ENCODE measurements at places on chromosomes 7 and 10. TPM values are rescaled to one million over a fixed set of nuclear protein-coding genes. Genes with fewer than 3 reads are reported as not detected.
A peak's percentile ranks its signal among the peaks of the same experiment; 100 is the strongest.

DNA sequence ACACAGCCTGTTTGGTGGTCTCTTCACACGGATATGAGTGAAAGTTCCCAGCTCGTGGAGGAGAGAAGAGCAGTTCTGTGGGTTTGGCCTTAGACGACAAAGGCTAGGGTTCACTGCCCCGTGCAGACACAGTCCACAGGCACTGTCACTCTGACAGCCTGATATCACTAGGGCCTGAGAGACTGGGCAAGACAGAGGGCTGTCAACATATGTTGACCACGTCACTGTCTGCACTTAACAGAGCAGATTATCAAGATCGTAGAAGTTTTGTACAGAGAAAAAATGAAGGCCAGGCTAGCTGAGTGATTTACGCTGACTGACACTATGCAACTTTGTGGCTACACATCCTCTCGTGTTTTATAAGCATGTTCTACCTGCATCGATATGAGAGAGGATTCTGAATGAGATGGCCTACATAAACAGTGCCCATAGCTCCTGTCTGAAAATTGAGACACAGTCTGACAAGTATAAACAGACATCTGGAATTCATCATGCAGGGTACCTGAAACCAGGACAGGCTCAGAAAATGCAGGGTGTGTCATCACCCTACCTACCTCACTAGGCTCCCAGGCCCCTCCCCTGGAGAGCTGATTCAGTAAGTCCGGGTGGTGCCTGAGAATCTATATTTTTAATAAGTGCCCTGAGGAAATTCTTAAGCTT is 120.0 kb downstream of the SGMS1 start:
- no peak for DNase-seq

DNA sequence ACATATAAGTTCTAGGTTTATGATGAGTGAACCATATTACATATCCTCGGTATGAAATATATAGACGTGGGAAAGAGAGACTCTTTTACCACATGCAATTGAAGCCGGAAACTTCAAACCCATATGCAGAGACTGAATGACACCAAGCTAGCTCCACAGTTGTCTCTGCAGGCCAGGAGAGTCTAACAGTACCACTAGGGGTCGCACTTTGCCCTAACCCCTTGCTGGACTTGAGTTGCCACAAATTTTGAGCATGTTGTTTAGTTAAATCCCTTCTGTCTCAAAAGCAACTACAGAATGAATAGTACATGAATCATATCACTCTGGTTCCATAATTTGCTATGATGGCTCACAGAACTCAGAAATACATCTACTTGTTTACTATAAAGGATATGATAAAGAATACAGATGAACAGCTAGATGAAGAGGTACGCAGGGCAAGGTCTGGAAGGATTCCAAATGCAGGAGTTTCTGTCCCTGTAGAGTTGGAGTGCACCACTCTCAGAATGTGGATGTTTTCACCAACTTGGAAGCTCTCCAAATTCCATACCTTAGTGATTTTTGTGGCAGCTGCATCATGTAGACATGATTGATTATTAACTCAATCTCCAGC is 112.4 kb upstream of the YAE1 start:
- DNase-seq: peak; percentile 47

GRCh38 chr7:146116521-146117222 is at the start of gene CNTNAP2:
Gene CNTNAP2, plus strand, starts transcription at chr7:146116801. Its CDS starts 76 bp downstream, at chr7:146116877.
- no peak for DNase-seq

GRCh38 chr10:82394122-82394521 is 519.1 kb downstream of the NRG3 start:
- DNase-seq: no peak

- DNase-seq: no peak
Measured at GRCh38 chr7:22842383-22842941, 19.8 kb upstream of the TOMM7 start.

DNA sequence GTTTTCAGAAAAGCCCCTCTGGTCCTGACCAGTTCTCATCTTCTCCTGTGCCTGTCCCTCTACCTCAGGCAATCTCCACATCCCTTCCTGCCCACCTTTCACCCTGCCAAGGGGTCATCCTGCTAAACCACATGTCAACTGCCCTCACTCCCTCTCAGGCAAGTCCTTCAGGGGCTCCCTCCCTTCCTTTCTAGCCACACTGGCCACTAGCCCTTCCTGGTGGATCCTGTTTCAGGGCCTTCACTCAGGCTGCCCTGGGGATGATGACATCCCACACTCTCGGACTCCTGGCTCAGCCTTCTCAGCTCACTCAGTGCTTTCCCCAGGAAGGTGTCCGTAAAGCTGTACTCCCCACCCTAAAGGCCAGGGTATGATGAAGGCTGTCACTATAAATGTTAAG is 13.4 kb downstream of the STEAP1B start:
- DNase-seq: no peak

DNA sequence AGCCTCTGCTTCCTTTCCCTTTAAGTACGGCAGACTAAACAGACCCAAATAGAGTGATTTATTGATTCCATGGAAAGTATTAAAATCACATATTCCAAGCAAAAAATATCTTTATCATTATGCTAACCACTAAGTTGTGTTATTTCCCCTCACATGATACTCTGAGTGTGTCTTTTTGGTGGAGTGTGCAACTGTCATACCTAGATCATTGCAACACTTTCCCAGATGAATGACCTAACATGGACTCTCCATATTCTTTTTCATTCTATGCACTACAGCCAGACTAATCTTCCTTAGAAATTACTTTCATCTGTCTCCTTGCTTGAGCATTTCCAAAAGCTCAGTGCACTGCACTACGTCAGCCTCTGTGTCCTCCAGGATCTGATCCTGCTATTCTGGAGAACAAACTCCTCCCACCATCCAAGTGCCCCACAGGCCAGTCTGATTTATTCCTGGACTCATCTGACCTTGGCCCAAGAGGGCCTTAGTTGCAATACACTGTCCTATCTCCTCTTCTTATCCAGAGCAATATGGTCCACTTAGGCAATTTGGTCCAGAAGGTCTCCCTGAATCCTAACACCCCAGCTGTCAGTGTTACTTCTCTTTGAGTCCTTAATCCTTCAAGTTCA is 263.3 kb upstream of the KLF6 start:
- DNase-seq: no peak

DNA sequence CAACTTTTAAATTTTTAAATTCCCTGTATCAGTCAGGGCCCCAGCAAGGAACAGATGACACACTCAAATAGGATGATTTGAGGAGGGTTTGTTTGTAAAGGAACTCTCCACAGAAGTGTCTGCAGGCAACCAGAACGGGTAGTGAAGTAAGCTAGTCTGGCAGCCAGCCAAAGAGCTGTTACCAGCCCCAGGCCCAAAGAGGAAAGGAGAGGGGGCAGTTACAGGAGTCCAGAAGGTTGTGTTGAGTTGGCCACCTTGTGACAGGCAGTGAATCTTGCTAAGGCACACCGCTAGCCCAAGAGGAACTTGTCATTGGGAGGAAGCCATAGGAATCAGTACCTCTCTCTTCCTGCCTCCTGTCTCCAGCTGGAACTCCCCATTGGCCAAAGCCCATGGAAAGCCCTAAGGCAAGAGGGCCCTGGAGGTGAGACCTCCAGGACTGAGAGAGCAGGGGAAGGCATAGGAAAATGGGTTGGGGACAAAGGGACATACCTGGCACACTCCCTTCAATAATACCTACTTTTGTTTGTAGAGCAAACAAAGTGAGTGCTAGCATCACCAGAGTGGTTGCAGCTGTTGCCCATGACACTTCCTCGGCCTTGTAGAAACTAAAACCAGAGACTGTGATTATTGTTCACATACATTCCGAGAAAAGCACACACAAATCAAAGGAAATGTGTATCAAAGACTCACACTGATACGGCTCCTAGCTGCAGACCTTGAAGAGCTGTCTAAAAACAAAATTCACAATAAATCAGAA is 25.4 kb upstream of the GATAD1 start:
- no peak for DNase-seq

DNA sequence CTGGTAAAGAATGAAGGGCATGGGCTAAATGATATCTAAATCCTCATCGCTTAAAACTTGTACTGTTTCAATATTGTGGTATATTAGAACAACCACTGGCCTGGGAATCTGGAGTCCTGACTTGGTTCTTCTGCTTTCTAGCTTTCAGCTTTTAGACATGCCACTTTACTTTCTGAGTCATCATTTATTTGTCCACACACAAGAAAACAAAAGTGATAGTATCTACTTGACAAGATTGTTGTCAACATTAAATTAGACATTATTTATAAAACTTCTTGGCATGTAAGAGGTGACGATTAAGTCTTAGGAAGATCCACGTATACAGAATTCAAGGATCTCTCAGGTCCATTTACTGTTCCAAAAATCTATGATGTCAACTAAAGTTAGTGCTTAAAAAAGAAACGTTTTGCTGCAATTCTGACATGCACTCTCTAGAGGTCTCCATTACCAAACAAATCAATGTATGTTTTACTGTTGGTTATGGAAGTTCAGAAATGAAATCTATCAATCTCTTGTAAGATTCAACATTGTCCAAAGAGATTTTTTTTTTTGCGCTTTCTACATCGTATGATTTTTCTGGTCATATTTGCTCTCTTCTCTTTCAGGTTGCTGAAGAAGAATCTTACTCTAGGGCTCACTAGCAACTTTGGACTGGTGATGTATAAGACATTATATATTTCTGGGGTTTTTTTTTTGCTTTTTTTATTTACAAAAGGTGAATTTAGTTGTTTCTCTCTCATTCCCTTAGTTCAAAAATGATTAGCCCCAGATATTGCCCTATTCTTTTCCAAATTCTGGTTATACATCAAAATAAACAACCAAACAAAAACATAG is 53.6 kb upstream of the DYNC1I1 start:
- DNase-seq: no peak

GRCh38 chr7:155409980-155410379 is 47.9 kb upstream of the EN2 start:
- no peak for DNase-seq

DNA sequence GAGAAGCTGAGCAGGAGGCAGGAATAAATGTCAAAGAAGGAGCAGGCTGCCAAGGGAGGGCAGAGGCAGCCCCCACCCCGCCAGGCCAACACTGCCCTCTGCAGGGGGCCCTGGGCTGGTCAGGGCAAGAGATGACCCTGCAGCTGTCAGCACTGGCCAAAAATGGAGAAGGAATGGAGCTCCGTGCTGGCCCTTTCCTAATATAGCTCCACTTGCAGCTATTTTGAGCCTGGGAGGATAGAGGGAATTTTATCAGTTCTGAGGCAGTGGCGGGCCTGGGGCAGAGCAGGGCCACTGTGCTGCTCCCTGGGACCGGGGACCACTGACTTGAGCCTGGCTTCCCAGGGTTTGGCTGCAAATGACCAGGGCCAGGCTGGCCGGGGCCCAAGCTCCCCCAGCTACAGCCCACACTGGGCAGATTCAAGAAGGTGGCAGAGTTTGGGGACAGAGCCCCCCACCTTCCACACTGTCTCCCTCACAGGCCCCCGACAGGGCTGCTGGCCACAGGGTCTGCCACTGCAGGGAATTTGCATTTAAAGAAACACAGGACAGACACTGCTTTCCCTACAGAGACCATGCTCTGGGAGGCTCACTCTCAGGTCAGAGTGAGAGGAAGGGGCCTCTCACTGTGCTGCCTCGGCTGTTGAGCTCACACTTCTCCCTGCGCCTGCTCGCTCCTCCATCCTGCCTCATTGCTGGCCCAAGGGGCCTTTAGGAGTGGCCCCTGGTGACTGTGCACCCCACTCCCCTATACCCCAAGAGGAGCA is 16.2 kb downstream of the LDB3 start:
- DNase-seq: peak; percentile 13

Gene NCF1
- not detected for total RNA-seq

Gene FAM237B
- not detected for total RNA-seq

Gene INHBA
- 29.9 TPM for total RNA-seq

Gene NXPH1
- total RNA-seq: not detected

All from HFFc6 (cell line).